Stimulated activated CD8-positive, alpha-beta memory T cell treated with anti-CD3 and anti-CD28 coated beads, Interleukin-7, amount 100 ng/mL, for 24 hours (primary cell): ENCODE measurements at places on chromosomes 6 and 20.

- DNase-seq = no peak
Measured at GRCh38 chr20:63848003-63848911, 13.0 kb upstream of the ABHD16B start.

GRCh38 chr6:49550492-49551077, at the start of gene C6orf141:
TSS of gene C6orf141 (plus strand) at chr6:49550668. CDS start at chr6:49550793, 125 bp downstream.
- DNase-seq = no peak

DNA sequence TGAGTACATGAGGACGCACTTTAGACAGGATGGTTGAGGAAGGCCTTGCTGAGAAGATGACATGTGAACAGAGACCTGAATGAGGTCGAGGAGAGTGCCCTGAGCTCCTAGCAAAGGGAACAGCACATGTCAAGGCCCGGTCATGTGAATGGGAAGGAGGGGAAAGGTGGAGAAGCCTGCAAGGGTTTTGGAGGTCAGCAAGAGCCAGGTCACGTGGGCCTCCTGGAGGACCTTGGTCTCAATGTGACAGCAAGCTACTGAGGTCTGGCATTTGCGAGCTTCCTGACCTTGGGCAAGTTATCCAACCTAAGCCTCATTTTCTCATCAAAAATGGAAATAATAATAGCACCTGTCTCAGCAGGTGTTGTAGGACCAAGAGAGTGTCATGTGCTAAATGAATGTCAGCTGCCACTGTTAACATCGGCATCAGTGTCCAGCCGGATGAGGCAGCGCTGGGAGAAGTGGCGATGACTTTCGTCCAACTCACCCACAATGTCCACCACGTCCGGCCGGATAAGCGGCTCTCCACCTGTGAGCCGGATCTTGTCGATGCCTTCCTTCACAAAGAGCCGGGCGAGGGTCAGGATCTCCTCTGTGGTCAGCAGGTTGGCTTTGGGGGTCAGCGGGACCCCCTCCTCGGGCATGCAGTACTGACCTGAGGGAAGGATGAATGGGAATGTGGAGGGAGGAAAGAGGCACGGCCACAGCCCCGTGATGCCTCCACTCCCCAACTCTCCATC, 8.9 kb downstream of the MOCS1 start:
- DNase-seq = no peak

DNA sequence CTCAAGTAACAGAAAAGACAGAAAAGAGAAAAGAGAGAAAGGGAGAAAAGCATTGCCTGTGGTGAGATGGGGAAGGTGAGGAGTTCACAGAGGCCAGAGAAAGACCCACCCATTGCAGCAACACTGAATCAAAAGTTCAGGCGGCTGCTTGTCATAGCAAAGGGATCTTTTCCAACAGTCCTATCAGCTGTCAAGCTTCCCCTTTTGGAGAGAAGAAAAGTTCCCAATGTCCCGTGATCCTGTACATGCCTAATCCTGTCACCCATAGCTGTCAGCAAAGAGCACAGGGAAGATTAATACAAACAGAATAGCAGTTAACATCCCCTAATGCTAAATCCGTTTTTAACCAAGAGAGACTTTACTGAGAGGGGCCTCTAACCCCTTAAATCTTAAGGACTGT, 8.9 kb upstream of the TRIM38 start:
- DNase-seq = no peak

GRCh38 chr6:18276610-18277236, 12.4 kb upstream of the DEK start:
- no peak for DNase-seq

GRCh38 chr6:113401231-113401630, 455.9 kb upstream of the MARCKS start:
- no peak for DNase-seq

- no peak for DNase-seq
Measured at GRCh38 chr6:125474061-125474460, 172.3 kb upstream of the HDDC2 start.

DNA sequence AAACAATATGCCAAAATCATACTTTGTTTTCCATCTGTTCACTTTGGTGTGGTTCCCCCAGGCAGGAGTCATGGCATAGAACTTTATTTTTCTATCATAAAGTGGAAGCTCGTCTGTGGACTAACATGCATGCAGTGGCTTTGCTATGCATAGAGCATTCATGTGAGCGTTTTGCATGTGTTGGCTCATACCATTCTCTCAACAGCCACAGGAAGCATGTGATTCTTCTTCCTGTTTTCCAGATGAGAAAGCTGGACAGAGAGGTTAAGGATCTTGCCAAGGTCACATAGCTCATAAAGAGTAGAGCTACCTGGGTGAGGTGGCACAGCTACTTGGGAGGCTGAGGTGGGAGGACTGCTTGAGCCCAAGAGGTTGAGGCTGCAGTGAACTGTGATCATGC, 123.4 kb upstream of the HDGFL1 start:
- DNase-seq = no peak

DNA sequence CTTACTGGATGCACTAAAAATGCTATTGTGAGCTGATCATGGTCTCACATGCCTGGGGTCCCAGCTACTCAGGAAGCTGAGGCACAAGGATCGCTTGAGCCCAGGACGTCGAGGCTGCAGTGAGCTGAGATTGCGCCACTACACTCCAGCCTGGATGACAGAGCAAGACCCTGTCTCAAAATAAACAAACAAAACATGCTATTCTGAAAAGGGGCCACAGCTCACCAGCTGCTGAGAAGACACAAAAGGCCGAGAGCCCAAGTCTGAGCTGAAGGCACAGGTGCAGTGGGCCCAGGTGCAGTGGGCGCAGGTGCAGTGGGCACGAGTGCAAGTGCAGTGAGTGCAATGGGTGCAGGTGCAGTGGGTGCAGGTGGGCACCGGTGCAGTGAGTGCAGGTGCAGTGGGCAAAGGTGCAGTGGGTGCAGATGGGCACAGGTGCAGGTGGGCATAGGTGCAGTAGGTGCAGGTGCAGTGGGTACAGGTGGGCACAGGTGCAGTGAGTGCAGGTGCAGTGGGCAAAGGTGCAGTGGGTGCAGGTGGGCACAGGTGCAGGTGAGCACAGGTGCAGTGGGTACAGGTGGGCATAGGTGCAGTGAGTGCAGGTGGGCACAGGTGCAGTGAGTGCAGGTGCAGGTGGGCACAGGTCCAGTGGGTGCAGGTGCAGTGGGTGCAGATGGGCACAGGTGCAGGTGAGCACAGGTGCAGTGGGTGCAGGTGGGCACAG, 16.0 kb downstream of the ZBTB46 start:
- no peak for DNase-seq

DNA sequence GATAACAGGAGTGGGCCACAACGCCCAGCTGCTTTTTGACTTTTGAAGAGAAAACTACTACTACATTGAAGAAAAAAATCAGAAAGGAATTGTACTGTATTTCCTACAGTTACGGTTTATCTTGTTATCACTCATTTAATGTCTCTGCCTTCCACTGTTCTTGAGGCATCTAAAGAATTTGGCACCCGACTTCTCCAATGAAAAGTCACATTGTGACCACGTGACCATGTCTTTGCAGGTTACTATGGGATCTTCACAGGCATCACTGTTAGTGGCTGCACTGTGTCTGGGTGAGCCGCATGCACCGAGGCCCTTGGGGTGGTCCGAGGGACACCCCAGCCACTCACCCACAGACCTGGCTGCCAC, 26.8 kb downstream of the RRBP1 start:
- no peak for DNase-seq
